ENCODE measurements at places on chromosomes 3 and 15.

- DNase-seq = peak; percentile 4
These were observed 793 bp downstream of the SLC30A4 start for GRCh38 chr15:45521596-45522327.

GRCh38 chr3:23959135-23959900 lies 14.2 kb downstream of the NR1D2 start:
- DNase-seq = no peak

- no peak for DNase-seq
These were observed 136.2 kb upstream of the ICE2 start for GRCh38 chr15:60614862-60615771.

DNA sequence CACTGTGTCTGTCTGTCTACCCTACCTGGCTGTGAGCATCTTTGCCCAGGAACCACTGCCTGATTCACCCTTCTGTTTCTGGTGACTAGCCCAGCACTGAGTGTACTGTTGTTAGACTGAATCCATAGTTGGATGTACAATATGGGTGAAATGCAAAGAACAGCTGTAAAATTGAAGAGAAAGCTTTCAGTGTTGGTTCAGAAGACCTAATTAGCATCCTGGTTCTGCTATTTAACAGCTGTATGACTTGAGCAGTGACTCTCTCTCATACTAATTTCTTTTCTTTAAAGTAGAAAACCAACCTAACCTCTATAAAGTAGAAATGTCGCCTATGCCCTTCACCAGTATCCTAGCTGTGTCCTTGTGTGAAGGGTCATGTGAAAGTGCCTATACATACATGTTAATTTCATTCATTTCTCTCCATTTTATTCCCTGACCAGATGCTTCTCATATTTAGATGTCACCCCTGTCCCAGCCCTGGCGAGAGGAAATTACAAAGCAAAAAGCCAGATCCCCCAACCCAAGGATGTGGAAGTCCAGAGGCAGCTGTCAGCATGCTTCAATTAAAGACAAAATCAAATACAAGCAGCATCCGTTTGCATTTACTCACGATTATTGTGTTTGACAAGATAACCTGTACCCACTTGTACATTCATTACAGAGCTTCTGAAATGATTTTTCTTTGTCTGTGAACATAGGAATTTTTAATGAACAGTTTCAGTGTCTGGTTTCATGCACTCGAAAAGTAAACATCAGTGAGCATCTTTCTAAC lies 305.7 kb upstream of the ICE2 start:
- no peak for DNase-seq

GRCh38 chr3:64612082-64612860 lies 75.5 kb downstream of the ADAMTS9 start:
- no peak for DNase-seq

GRCh38 chr3:106827515-106828213 lies 549.6 kb upstream of the CCDC54 start:
- DNase-seq = no peak

DNA sequence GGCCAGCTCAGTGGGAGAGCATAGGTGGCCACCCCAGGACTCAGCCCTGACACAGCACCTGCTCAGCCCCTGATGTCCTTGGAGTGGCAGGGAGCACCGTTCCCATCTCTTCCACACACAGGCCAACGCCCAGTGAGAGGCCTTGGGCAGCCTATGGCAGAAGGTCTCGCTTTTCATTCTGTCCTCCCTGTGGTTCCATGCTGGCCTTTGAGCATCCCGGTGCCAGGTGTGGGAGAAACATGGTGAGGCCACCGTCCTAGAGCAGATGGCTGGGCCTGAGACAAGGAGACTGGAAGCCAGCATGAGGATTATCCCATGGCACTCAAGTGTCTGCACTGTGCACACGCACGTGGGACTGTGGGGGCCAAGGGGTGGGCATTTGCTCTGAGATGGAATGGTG lies 25.1 kb downstream of the ADCY5 start:
- DNase-seq = no peak

GRCh38 chr3:25293736-25294135 lies 134.3 kb upstream of the RARB start:
- DNase-seq = no peak

GRCh38 chr15:82737975-82738374 lies 28.3 kb upstream of the AP3B2 start:
- DNase-seq = no peak

DNA sequence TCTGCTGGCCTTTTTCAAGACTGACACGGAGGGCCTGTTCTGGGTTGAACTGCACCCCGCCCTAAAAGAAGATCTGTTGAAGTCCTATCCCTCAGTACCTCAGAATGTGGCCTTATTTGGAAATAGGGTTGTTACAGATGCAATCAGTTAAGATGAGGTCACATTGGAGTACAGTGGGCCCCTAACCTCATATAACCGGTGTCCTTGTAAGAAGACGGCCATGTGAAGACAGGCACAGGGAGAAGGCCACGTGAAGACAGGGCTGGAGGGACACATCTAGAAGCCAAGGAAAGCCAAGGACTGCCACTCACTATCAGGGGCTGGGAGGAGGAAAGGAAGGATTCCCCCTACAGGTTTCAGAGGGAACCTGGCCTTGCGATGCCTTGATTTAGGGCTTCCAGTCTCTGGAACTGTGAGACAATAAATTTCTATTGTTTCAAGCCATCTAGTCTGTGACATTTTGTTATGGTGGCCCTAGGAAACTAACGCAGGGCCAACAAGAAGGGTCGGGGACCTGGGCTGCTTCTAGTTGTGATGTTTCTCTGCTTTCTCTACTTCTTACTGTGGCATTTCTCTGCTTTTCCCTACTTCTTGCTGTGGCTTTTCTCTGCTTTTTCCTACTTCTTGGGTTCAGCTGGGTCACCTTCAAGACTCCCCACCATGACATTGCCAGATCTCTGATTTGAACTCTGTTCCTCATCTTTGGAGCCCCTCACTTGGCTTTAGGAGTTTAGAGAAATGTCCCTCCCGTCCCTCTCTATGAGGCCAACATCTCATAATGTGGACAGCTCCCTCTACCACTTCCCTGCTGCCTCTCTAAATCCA lies 4.8 kb upstream of the CCDC174 start:
- no peak for DNase-seq

GRCh38 chr3:32818970-32819511 lies 1.2 kb downstream of the TRIM71 start:
- DNase-seq = no peak

All from stimulated activated CD4-positive, alpha-beta T cell treated with anti-CD3 and anti-CD28 coated beads, Interleukin-12 subunit alpha, Interleukin-12 subunit beta, amount 100 ng/mL, for 48 hours (primary cell).